ENCODE measurements at places on chromosomes 4 and X.
A peak's percentile ranks its signal among the peaks of the same experiment; 100 is the strongest.

- no peak for DNase-seq
Measured at GRCh38 chr4:177128306-177128705, 181.4 kb upstream of the NEIL3 start.

DNA sequence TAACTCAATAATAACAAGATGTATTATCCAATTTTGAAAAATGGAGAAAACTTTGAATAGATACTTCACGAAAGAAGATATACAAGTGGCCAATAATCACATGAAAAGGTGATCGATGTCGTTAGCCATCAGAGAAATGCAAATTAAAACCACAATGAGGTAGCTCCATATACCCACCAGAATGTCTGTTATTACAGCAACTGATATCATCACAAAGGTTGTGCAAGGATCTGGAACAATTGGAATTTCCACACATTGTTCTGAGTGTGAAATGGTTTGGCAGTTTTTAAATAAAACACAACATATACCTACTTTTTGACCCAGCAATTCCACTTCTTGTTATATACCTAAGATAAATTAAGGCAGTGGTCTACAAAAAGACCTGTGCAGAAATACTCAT is 71.7 kb downstream of the IRS4 start:
- no peak for DNase-seq

- DNase-seq: no peak
Measured at GRCh38 chr4:48197643-48198237, 63.7 kb upstream of the TXK start.

GRCh38 chrX:119984652-119985051 is 41.1 kb upstream of the NKAP start:
- DNase-seq: no peak

- no peak for DNase-seq
Measured at GRCh38 chrX:122583551-122583950, 600.5 kb upstream of the GRIA3 start.

- DNase-seq: no peak
Measured at GRCh38 chr4:54942721-54943120, 182.7 kb downstream of the KDR start.

DNA sequence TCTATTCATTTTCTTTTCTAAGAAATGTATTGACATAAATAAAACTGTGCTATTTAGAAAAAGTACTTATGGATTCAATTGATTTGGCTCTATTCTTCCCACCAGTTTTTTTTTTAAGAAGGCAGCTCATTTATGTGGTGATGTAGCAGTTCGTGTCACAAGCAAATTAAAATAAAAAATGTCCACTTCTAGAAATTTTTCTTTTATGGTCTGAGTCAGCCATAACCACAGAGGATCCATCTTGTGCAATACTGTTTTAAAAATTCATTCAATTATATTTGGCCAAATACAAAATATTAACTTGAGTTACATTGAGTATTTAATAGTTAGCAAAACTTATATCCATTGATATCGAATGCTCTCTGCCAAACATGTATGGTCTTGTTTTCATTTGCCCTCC is 207.9 kb upstream of the FAT1 start:
- DNase-seq: no peak

- DNase-seq: no peak
Measured at GRCh38 chr4:28427306-28428085, 1566.9 kb downstream of the STIM2 start.

DNA sequence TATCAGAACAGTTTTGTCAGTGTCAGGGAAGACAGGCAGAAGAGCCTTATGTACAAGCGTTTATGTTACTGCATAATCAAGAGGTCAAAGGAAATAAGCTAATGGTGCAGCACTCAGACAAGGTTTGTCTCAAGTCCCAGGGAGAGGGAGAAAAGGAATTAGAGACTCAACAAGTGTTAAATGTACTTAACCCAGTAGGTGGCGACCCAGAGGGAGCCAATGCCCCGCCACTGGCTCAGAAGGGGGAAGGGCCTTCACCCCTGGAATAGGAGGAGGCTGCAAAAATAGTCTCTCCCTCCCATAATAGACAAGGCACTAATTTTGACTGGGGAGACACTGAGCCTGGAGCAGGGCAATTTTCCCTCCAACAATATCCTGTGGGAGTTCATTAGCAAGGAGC is 14.1 kb upstream of the PAPSS1 start:
- DNase-seq: no peak

DNA sequence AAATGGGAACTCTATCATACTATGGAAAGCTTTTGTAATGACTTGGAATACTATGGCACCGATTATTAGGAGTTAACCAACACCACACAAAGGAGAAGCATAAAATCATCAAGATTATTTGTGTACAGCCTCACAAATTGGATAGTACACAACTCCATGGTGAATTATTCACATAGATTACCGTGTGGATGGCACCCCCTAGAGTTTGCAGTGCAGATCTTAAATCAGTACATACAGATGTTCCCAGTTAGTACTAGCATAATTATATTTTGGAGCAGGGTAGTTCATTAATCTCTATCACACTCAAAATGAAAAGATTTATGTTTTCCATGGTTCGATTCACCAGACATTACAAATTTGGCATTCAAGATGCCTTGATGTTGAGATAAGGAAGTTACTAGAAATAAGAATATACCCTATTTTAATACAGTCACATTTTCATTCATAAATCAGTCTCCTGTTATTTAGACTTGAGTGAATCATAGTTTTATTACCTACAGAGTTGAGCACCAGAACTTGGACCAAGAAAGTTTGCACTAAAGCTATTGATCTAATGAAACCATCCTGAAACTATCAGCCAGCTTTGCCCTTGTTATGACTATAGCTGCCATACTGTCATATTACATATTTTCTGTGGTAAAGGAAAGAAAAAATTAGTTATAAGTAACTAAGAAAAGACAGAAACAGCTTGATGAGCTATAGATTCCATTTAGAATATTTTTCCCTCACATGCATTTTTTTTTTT is 531.8 kb downstream of the GLUD2 start:
- no peak for DNase-seq

DNA sequence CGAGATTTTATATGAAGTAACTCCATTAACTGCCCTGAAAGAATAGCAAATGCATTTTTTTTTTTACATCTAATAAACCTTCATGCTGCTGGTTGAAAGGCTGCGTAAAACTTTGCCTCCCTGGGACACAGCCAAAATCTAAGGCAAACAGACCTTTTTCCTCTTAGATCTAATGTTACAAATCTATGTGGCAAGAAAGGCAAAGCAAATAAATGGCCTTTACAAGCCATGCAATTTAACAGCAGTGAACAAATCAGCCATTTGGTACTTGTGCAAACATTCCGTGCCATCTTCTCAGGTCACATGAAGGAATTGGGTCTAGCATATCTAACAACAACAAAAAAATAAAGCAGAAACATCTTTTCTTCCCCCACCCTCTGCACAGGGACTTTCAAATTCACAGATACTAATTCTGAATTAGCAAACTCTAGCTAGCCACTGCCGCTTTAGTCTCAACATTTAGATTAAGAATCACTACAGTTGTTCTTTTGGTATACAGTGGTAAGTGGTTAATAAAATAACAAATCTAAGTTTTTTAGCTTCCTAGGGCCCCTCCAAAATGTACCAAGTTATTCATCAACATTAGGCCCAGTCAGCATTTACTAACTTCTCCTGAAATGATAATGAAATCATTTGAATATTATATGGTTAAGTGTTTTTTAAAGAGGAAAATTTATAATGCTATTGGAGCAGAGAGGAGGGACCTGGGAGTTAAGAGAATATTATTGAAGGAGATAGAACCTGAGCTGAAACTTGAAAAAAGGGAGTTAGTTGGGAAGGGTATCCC is 593.8 kb downstream of the SMARCA1 start:
- DNase-seq: no peak

- no peak for DNase-seq
Measured at GRCh38 chrX:120450163-120450562, 18.9 kb downstream of the LAMP2 start.

DNA sequence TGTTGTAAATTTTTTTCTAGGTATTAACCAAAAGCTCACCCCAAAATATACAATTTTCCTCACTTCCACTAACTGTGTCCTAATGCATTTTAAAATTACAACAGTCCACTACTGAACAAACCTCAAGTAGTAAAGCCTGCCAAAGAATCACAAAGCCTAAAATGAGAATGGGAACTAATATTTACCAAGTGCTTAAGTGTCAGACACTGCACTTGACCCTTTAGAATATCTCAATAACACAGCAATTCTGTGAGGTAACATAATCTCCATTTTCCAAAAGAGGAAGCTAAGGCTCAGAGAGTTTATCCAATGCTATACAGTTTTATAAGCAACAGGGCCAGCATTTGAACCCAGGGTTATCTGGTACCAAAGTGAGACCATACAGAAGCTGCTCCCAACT is 4.9 kb downstream of the SLC9A7 start:
- no peak for DNase-seq

GRCh38 chr4:1554876-1555265 is 129.2 kb downstream of the FAM53A start:
- no peak for DNase-seq

GRCh38 chr4:148795156-148795864 is 353.1 kb upstream of the NR3C2 start:
- no peak for DNase-seq

GRCh38 chr4:174154215-174154854 is 129.1 kb downstream of the FBXO8 start:
- peak; percentile 7 for DNase-seq

DNA sequence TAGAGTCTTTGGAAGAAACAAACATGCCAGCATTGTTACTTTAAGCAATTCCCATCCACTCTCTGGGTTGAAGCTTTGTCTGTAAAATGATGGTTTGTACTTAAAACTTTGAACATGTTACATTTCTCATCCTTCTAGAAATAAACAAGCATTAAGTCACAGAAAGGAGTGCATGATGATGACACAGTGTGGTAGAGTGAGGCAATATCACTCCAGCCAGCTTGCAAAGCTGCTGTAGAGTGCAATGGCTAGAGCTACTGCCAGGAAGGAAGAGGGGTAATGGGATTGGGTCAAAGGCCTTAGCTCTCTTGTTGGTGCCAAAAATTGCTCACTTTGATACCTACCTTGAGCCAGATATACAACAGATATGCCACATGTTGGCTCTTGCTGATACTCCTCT is 12.3 kb upstream of the ENOX2 start:
- no peak for DNase-seq

- no peak for DNase-seq
Measured at GRCh38 chr4:185708348-185708747, 103.6 kb downstream of the SORBS2 start.

DNA sequence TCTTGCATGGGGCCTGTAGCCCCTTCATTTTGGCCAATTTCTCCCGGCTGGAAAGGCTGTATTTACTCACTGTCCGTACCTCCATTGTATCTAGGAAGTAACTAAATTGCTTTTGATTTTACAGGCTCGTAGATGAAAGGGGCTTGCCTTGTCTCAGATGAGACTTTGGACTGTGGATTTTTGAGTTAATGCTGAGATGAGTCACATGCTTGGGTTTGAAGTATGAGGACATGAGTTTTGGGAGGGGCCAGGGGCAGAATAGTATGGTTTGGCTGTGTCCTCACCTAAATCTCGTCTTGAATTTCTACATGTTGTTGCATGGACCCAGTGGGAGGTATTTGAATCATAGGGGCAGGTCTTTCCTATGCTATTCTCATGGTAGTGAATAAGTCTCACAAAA is 407.6 kb upstream of the NDST3 start:
- DNase-seq: no peak

GRCh38 chrX:128699716-128700285 is 647.6 kb upstream of the ACTRT1 start:
- no peak for DNase-seq

DNA sequence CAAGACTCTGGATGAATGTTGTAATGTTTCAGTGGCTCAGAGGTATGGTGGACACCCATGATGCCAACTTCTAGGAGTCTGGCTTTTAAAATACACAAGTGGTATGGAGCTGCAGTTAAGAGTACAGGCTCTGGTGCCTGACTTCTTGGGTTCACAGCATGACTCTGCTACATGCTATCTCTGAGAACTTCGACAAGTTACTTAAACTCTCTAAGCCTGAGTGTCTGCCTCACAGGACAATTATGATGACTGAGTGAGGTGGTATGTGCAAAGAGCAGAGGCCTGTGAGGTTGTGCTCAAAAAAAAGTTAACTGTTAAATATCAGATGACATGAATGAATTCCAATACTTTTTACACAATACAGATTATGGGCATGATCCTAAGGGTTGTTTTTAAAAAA is 90.9 kb upstream of the SRD5A3 start:
- peak; percentile 55 for DNase-seq

DNA sequence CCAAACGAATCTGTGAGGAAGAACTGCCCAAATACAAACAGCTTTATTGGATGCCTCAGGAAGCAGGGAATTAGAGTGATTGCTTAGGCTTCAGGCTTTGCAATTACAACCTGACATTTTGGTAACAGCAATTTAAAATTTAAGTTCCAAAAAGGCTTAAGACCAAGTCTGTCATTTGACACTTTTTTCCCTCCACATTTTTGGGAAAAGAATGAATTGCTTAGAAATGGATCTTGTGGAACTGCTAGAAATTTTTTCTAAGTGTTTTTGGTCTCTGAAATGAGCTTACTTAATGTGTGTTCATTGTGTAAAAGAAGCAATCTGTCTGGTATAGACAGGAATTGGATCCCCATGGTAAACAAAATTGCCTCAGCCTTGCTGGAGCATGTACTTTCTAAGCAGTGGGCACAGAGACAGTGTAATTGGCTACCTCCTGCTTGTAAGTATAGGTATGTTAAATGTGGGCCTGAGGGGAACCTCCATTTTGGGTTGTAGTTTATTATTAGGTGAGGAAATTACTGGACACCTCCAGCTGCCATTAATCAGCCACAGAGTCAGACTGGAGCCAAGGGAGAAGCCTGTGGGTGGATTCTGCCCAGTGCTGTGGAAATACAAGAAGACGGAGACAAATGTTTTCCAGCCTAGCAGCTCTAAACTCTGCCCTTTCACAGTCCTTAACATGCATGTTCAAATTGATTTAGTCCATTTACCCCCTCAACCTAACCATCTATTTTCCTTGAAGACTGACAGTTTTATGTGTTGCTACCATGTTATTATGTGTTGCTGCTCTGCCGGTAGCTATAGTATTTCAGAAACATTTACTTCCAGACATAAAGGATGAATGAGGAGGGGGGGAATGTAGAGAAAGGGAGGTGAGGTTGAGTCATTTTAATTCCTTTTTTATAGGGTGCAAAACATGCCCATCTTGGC is 473.0 kb downstream of the SPRY1 start:
- DNase-seq: no peak

DNA sequence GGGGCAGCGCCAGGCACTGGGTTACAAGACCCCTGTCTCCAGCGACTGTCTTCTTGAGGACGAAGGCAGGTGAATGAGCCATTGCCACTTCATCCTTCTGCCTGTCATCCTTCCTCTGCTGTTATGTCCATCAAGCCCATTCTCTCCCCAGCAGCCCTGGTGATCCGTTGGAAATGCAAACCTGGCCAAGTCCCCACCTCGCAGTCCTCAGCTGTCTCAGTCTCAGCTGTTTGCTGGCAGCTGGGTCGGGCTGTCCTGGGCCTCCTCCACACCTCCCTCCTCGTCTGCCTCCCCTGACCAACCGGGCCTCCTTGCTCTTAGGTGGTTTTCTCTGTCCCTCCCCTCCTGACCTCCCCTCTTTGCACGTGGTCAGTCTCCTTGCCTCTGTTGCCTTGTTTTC is 38.0 kb downstream of the PTTG2 start:
- no peak for DNase-seq

Measured in AG04449 (cell line).